Motor neuron (in vitro differentiated cells): ENCODE measurements at places on chromosomes 5 and 9.

- ATAC-seq, result no peak
Measured at GRCh38 chr9:6086006-6086655, 70.7 kb upstream of the RANBP6 start.

DNA sequence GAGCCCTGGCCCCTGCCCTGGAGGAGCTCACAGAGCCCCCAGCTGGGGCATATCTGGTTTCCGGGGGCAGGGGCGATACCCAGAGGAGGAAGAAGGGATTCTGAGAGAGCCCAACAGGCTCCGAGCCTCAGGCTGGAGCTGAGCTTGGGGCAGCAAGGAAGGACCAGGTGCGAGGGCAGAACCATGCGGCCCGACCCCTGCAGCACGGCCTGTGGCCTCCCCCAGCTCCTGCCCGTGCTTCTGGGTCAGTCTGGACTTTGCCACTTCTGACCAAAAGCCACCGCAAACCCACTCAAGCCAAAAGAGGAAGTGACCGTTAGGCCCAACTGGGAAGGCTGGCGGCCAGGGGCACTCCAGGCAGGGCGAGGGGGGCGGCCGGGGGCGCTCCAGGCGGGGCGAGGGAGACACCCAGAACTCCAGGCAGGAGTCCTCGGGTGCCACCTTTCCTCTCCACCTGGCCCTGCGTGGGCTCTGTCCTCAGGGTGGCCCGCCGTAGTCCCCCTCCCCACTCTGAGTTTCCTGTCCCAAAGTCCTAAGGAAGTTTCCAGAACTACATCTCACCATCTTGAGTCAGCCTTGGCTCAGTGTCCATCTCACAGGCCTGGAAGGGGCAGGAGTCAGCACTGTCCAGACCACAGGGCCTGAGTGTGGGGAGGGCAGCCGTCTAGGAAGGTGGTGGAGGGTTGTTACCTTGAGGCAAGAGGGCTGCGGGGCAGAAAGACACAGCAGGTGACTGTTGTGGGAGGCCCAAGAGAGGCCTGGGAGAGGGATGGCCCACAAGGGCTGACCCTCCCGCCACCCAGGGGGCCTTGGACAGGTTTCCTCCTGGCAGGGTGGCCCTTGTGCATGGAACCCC lies 946 bp upstream of the LTC4S start:
- ATAC-seq, result no peak

- no peak for ATAC-seq
Measured at GRCh38 chr9:89383030-89383720, 64.9 kb downstream of the SECISBP2 start.

DNA sequence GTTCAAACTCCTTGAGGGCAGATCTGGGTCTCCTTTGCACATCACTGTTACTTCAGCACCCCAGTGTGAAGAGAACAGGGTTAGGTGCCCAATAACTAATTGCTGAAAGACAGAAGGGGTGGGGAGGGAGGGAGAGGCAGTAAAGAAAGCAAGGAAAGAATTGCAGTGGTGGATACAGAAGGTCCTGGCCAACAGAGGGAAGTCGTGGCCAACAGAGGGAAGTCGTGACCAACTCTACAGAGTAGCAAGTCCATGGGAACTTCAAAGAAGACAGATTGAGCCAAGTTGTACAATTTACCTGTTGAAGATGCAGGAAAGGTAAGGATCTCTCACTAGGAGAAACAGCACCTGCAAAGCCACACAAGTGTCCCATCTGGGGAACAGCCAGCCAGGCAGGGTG lies 27.0 kb downstream of the CCNJL start:
- ATAC-seq, result no peak

DNA sequence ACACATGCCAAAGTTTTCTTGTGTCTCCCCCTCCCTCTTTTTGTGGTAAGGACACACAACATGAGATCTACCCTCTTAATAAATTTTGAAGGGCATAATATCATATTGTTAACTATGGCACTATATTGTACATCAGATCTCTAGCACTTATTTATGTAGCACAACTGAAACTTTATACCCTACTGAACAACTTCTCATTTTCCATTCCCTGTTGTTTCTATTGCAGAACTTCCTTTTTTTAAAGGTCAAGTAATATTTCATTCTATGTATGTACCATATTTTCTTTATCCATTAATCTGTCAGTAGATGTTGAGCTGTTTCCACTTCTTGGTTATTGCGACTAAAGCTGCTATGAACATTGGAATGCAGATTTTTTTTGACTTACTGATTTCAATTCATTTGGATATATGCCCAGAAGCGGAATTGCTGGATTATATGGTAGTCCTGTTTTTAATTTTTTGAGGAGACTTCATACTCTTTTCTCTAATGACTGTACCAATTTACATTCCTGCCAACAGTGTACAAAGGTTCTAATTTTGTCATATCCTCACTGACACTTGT lies 305.3 kb downstream of the PRR16 start:
- no peak for ATAC-seq
